ENCODE measurements at places on chromosomes 2 and 18.

DNA sequence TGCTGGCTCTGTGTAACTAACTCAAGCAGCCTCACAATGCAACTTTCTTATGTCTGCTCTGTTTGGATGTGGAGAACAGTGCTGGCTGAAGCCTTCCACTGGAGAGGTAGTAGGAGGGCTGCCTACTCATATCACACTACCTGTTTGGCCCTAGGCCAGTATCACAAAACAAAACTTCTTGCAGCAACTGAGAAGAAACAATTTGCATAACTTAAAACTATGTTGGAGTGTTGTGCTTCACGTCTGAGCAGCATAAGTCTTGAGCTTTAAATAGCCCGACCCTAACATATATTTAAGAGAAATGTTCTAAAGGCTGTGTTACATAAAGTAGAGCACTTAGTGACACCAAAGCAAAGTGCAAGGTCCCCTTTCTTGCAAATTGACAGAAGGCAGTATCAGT, 204.9 kb upstream of the ACVR2A start:
- no peak for DNase-seq

DNA sequence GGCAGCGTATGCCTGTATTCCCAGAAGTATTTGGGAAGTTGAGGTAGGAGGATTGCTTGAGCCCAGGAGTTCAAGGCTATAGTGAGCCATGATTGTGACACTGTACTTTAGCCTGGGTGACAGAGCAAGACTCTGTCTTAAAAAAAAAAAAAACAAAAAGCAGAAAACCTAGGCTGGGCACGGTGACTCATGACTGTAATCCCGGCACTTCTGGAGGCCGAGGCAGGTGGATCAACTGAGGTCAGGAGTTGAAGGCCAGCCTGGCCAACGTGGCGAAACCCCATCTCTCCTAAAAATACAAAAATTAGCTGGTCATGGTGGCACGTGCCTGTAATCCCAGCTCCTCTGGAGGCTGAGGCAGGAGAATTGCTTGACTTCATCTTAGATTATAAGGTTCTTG, 46.4 kb downstream of the MTA3 start:
- DNase-seq = no peak

DNA sequence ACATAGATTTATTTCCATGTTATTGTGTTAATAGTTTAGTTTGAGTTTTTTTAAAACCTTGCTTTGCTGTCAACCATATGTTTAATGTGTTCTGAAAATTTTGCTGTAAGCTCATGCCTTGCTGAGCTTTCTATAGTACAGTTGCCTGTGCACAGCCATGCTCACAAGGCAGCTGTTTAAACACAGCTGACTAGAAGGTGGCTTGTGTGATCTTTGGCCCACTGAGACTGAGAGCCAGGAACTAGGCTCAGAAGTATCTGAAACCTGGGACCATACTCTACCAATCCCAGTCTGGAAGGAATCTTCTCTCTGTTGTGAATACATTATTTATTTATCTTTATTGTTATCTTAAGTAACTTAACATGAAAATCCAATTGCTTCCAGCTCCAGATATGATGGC, 350.5 kb downstream of the KIAA1328 start:
- DNase-seq = no peak

- DNase-seq = no peak
Observed at GRCh38 chr2:48312126-48312525, 217.8 kb upstream of the STON1 start.

- DNase-seq = no peak
Observed at GRCh38 chr2:167400546-167400945, 512.3 kb downstream of the XIRP2 start.

- DNase-seq = no peak
Observed at GRCh38 chr2:84875213-84875560, 5.7 kb downstream of the TRABD2A start.

GRCh38 chr2:110796716-110797301, 64.4 kb downstream of the ACOXL start:
- DNase-seq = no peak

DNA sequence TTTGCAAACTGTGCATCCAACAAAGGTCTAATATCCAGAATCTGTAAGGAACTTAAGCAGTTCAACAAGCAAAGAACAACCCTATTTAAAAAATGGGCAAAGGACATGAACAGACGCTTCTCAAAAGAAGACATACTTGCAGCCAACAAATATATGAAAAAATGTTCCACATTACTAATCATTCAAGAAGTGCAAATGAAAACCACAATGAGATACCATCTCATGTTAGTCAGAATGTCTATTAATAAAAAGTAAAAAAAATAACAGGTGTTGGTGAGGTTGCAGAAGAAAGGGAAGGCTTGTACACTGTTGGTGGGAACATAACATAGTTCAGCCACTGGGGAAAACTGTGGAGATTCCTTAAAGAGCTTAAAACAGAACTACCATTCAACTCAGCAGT, 126.2 kb downstream of the NAT8 start:
- DNase-seq = no peak

GRCh38 chr2:120774557-120775160, 39.0 kb downstream of the GLI2 start:
- DNase-seq = no peak

GRCh38 chr2:231886071-231886681, 40.0 kb downstream of the NPPC start:
- no peak for DNase-seq
